ENCODE measurements at places on chromosomes 5 and 9.

GRCh38 chr5:79050498-79050897 is 19.0 kb downstream of the DMGDH start:
- no peak for DNase-seq

GRCh38 chr5:593511-593910 is 18.6 kb upstream of the CEP72 start:
- no peak for DNase-seq

- DNase-seq, result no peak
Observed at GRCh38 chr5:112263469-112263868, 155.6 kb downstream of the EPB41L4A start.

GRCh38 chr5:51382521-51383130 is 622 bp upstream of the ISL1 start:
- no peak for DNase-seq

DNA sequence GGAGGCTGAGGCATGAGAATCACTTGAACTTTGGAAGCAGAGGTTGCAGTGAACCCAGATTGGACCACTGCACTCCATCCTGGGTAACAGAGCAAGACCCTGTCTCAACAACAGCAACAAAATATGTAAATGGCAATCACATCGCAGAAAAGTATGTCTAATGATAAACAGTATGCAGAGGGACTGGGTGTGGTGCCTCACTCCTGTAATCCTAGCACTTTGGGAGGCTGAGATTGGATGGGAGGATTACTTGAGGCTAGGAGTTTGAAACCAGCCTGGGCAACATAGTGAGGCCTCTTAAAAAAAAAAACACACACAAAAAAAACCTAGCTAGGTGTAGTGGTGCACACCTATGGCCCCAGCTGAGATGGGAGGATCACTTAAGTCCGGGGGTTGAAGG is 40.3 kb downstream of the HSDL2 start:
- DNase-seq, result no peak

GRCh38 chr5:115553082-115553481 is 8.5 kb upstream of the FEM1C start:
- no peak for DNase-seq

All from kidney (tissue), 22 donors.